GM19239 (cell line): ENCODE measurements at places on chromosomes 7 and 10.

DNA sequence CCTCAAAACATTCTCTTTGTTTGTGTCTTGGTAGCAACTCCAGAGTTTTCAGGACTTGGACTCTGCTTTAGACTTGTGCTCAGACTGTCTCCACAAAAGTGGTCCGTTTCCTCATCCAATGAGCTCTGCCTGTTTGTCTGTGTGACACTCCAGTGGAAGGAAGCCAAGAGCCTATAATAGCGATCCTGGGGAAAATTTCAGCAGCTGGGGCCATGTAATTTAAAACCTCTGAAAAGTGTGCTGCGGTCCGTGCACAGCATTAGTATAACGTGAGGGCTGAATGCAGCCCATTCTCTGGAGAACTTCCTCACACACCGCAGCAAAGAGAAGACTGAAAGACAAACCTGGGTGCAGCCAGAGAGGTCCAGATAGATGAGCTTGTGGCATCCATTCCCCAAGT lies at the start of gene LRRC17:
TSS of gene LRRC17 (plus strand) at position 259 of the 400 bp plus-strand sequence. CDS start 20,914 bp downstream, outside the sequence.
- no peak for DNase-seq

DNA sequence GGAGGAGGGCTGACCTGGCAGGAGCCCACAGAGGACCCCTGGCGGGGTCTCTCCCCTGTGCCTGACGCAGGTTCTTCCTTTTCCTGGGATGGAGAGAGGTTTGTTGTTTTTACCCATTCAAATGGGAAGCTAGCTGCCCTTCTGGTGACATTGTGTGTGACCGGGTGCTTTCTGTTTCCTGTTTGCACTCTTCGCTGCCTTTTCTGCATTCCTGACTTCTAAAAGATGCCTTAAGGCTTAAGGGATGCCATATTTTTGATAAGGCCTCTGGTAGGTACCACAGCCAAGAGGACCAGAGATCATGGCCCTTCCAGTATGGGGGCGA lies 20.3 kb downstream of the ZNF783 start:
- no peak for DNase-seq

DNA sequence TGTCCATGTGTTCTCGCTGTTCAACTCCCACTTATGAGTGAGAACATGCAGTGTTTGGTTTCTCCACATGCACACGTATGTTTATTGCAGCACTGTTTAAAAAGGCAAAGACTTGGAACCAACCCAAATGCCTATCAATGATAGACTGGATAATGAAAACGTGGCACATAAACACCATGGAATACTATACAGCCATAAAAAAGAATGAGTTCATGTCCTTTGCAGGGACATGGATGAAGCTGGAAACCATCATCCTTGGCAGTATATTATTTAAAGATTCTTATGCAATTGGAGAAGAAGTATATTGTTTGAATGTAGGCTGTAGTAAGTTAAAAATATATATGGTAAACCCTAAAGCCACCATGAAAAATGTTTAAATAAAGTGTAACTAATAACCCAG lies 7.2 kb upstream of the CACNB2 start:
- DNase-seq, result no peak

DNA sequence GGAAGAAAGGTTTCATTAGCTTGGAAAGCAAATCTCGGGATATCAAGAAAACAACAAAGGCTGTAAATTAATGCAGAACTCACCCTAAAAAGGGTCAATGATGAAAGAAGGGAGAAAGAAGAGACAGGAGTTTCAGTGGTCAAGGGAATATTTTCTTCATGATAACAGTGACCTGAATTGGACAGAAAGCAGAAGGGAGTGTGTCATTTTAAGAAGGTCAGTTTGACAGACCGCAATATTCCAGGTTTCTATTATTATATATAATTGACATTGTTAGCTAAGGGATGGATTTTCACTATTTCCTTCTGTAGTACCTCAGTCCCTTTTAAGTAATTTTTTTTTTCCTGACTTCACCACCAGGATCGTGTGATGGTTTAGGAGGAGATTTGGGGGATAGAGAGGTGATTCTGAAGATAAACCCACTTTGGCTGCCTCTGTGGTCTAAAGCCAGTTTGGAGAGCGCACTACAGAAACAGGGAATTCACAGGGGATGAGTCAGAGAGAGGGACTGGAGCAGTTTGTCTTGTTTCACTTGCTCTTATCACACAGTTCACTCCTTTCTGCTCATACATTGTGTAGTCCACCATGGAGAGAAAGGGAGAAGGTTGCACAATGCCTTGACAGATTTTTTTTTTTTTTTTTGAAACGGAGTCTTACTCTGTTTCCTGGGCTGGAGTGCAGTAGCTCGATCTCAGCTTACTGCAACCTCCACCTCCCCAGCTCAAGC lies 417.9 kb downstream of the AUTS2 start:
- no peak for DNase-seq

- DNase-seq, result no peak
Measured at GRCh38 chr10:11891776-11892486, 68.8 kb downstream of the PROSER2 start.

- DNase-seq, result no peak
Measured at GRCh38 chr10:124198125-124198501, 104.7 kb upstream of the CHST15 start.

GRCh38 chr7:107563081-107563774 lies 492 bp downstream of the COG5 start:
- no peak for DNase-seq

DNA sequence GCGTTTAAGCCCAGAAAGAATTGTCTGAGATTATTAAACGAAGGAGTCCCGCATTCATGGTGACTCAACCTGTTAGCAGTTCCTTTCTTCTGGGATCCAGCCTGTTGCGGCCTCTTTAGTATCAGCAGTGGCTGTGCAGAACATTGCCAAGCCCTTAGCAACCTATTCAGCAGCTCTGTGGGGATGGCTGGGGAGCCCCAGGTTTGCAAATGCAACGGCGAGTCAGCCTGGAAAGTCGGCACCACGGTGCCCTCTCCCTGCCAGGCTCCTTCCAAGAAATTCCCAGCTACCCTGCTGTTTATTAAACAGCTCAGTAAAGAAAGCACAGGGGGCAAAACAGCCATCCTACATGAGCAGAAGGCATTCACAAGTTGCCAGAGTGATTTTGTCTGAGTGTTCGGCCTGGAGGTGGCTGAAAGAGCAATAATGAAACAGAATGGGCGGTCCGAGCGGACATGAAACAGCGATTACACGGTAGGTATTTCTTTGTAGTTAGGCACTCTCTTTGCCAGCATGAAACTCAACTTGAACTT lies 198.3 kb downstream of the BAMBI start:
- DNase-seq, result no peak

- DNase-seq, result no peak
Measured at GRCh38 chr7:151137791-151138152, 29.7 kb downstream of the GBX1 start.

- DNase-seq, result no peak
Measured at GRCh38 chr10:27857616-27858015, 112.0 kb upstream of the MKX start.

GRCh38 chr7:14446829-14447228 lies 455.7 kb downstream of the DGKB start:
- DNase-seq, result no peak

DNA sequence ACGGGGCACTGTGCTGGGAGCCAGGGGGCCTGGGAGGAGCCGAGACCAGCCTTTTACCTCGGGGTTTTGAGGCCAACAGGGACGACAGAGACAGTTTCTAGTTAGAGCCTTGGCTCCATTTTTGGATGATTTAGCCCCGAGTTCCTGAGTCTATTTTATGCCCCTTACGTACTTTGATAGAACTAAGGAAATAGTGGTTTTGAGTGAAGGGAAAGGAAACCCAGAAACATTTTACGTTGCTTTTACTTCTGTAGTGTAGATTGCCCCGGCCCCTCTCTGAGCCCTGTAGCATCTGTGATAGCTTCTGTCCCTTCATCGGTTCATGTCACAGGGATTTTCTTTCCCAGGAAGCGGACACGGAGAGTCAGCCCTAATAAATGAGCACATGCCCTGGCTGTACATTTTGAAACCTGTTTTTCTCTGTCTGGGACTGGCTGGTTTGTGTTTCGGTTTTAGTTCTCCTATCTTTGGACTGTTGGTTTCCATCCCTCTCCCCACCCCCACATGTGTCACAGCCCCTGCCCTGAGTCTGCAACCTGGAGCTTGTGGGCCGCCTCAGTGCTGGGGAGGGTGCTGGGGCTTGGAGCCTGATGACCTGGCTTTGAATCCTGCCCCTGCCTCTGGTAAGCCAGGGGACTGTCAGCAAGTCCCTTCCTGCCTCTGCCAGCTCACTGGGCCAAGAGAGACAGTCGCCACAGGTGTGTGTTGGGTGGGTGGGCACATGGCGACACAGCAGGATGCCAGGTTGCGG lies 6.9 kb upstream of the ORAI2 start:
- DNase-seq, result peak; percentile 60

GRCh38 chr10:52999681-53000080 lies 227.1 kb upstream of the MBL2 start:
- no peak for DNase-seq

DNA sequence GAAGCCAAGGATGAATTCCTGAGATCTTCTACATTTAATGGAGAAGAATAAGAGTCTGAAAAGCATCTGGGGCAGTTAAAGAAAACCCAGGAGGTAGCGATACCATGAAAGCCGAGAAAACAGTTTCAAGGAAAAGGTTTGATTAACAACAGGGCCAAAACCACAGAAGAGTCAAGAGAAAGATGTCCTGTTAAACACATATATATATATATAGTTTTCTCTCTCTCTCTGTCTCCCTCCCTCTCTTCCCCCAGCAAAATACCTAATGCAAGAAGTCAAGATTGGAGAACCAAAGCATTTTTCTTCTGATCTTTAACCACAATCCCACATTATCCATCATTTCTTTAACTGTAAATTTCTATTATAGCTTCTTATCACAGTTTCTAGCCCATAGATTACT lies 261.4 kb downstream of the SNX13 start:
- DNase-seq, result no peak

DNA sequence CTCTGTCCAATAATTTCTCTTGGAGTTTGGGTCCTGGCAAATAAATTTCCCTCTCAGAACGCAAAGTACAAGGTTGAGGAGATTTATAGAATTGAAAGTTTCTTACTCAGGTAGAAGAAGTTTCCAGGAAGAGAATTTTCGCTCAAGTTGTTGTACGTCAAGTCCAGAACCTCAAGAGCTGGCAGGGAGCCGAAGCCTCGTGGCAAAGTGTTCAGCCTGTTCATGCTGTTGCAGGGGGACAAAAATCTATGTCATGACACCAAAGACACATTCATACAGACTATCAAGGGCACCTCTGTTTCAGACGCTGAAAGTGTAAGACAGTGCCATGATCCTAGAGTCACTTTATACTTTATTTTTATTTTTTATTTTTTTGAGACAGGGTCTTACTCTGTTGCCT lies 62.5 kb downstream of the RSU1 start:
- no peak for DNase-seq

- no peak for DNase-seq
Measured at GRCh38 chr7:101813402-101814019, 3.9 kb upstream of the CUX1 start.

GRCh38 chr7:7002418-7003062 lies 176.5 kb upstream of the CCZ1B start:
- no peak for DNase-seq

- no peak for DNase-seq
Measured at GRCh38 chr10:118667732-118668131, 72.3 kb upstream of the PRLHR start.

GRCh38 chr7:13949445-13949844 lies 40.0 kb downstream of the ETV1 start:
- no peak for DNase-seq

DNA sequence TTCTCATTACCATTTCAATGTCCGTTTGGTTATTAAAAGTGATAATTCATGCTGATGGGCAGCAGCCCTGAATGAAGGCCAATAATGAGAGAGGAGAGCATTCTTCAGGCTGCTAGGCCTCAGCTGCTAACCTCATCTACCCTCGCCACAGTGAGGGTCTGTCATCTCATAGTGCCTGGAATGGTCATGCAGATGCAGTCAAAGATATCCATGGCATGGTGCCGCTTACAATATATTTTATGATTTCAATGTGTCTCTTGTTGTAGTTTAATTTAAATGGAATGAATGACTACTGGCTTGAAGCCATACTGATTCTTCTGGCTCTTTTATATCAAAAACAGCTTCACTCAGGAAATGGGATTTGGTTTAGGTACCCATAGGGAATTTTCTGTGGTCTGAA lies 126.9 kb downstream of the SLC16A9 start:
- DNase-seq, result no peak

DNA sequence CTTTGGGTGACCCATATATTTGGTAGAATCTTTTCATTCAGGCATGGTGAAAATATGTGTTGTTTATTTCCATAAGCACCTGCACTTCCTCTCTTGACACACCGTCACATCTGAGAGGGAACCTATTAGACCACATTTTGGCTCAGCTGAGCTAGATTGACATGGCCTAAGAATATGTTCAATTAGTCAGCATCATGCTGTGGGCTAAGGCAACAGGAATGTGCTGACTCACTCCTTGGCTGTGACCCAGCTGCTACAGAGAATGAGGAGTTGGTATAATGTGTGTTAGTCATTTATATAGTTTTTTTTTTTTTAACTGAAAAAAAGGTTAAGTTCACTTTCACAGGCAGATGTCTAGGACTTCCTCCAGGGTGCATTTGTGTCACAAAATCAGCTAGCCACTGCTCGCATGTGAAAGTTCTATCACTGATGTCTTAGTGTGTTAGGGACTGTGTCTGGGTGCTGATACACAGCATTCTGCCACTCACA lies 180.6 kb downstream of the SEMA3E start:
- DNase-seq, result no peak

DNA sequence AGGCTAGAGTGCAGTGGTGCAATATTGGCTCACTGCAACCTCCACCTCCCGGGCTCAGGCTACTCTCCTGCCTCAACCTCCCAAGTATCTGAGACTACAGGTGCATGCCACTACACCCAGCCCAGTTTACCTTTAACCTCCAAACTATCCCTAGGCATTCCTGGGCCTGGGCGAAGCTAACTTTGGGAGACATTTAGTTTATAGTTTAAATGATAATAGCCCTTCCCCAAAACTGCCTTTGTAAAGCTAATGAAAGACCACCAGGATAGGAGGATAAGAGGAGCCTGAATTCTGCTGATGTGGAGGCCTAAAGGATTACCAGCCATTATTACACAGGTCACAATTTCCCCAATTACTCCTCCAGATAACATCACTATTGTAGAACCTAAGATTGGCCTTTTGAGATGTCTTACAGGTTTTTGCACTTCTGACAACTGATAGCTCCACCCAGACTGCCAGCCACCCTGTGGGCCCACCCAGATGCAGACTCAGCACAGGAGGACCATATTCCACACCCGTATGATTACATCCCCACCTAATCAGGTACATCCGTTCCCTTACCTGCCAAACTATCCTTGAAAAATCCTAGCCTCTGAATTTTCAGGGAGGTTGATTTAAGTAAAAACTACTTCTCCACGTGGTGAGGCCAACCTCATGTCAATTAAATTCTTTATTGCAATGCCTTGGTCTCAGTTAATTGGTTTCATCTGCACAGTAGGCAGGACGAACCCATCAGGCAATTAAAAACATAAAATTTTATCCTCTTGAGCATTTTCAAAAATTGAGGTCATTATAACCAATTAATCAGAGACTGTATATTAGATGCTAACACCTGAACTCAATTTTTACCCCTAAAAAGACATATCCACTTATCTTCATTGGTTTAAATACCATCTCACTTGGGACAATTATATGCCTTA lies 62.3 kb upstream of the TMEM254 start:
- DNase-seq, result no peak

- DNase-seq, result no peak
Measured at GRCh38 chr7:2815875-2816245, 28.2 kb downstream of the GNA12 start.

- DNase-seq, result no peak
Measured at GRCh38 chr10:62057359-62057758, 155.9 kb downstream of the ARID5B start.
